H7 (cell line): ENCODE measurements at places on chromosomes 2 and 18.

- no peak for DNase-seq
These were observed 223.4 kb upstream of the SMAD2 start for GRCh38 chr18:48153613-48154481.

DNA sequence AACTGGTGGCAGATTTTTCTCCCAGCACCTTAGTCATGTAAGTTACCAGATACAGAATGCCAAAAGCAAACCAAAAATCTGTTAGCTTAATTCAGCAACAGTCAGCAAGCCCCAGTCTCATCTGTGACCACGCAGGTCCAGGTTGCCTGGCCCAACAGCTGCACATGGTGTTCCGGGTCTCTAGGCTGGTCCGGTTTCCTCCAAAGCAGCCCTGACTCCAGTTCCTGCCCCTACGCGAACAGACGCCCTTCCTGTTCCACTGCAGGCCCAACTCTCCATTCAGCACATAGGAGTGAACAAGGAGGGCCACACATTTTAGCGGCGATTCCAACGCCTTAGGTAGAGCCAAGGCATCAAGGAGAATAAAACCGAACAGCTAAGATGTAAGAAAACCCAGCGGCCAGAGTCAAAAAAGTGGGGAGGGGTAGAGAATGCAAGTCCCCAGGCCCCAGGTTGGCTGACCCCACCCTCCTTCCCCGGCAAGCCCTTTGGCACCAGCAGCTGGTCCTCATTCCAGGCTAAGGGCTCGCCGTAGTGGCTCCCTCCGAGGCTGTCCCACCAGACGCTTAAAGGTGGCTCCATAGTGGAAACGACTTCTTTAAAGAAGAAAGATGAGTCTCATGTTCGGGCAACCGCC is 1.5 kb downstream of the STK25 start:
- no peak for DNase-seq

GRCh38 chr2:214104967-214105366 is 305.9 kb upstream of the VWC2L start:
- DNase-seq = no peak

DNA sequence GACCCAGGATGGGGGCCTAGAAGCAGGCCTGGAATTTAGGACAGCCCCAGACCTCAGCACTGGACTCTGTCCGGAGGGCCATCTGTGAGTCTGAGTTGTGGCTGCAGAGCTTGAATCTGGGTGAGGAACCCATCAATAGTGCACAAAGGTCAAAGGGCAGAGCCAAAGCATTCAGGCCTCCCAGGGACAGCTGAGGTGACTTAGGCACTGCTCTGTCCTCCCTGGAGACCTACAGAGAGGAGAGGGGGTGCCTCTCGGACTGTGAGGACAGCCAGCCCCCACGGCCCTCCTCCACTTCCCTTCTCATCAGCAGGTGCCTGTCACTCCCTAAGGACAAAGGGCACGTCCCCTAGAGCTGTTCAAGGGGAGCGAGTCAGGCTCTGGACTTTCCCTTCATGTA is 25.1 kb upstream of the PRLH start:
- DNase-seq = peak; percentile 39

- no peak for DNase-seq
These were observed 593.7 kb upstream of the CHAC2 start for GRCh38 chr2:53173698-53174455.

- no peak for DNase-seq
These were observed 111.9 kb downstream of the RGPD3 start for GRCh38 chr2:106356291-106356690.
